Naive thymus-derived CD4-positive, alpha-beta T cell (primary cell): ENCODE measurements at places on chromosomes 3 and 15. TPM values are rescaled to one million over a fixed set of nuclear protein-coding genes. Genes with fewer than 3 reads are reported as not detected.

DNA sequence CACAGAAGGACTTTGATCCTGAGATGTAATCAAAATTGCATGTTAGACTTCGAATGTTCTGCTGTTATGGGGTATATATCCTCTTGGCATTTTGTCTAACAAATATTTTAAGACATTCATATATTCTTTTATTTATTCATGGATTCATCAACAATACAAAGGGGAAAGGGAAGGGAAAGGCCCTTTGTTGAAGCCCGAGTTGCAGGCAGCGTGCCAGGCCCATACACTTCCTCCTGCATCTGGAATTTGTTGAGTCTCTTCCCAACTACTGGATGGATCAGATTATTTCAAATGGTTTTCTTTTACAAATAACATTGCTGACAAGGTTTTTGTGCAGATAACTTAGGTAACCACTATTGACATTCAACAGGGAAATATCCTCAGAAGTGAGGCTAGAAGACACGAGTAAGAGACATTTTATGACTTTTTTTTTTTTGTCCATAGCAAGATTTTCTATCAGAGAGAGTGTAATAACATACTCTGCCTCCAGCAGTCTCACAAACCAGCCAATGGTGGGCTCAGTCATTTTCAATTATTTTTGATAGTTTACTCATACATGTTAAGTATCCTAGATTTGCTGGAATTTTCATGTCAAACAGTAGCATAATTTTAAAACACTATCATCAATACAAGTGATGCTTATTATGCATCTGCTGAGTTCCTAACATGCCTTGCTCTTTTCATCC, 94.3 kb downstream of the RPL39L start:
- H3K27me3 ChIP-seq: no peaks in the 10 kb centered on the region
- H3K4me3 ChIP-seq: no peak overlapping the region
- no peak for DNase-seq
- H3K4me1 ChIP-seq: peaks cover 72% of the 10 kb centered on the region
- H3K27ac ChIP-seq: peak overlapping the region; percentile 49

DNA sequence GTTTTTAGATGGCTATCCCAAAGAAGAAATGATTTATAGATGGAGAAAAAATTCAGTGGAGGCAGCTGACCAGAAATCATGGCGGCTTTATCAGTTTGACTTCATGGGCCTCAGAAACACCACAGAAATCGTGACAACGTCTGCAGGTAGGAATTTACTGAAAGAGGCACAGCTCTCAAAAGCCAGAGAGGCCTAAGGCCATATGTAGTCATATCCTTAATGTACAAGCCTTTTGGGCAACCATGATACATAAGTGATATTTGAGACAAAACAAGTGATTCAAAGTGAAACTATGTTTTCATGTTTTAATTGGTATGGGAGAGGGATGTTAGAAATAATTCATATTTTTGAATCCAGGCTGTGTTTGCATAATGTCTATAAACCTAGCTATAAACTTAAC, 509.7 kb downstream of the GABRG3 start:
- H3K27ac ChIP-seq: no peak overlapping the region
- no peak overlapping the region for H3K4me3 ChIP-seq
- H3K36me3 ChIP-seq: no peaks in the 10 kb centered on the region
- DNase-seq: no peak
- H3K27me3 ChIP-seq: no peaks in the 10 kb centered on the region
- H3K4me1 ChIP-seq: no peaks in the 10 kb centered on the region

DNA sequence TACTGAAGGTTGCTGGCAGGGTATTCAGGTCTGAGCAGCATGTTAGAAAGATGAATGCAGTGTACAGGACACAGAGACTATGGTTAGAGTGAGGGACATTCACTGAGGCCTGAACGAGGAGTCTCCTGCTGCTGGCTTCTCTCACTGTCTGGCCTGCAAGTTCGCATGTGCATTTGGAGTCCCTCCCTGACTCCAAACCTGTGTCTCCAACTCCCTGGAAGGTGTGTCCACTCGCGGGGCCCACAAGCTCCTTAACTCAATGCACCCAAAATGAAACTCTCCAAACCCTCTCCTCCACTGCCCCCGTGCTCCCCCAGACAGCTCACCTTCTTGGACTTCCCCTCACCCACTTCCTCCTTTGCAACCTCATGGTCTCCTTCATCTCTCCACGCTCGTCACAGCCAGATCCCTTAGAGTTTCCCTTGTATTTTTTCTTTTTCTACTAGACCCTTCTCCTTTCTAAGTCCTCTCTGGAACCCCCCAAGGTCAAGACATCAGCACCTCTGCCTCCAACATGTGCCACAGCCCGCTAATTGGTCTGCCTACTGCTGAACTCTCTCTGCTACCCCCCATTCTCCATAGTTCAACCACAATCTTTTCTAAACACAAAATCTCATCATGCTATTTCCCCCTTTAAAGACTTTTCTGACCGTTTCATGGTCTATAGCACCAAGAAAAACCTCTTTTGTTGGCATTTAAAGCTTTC, 58.3 kb downstream of the HES1 start:
- H3K4me1 ChIP-seq: peaks cover 4% of the 10 kb centered on the region
- no peaks in the 10 kb centered on the region for H3K27me3 ChIP-seq
- no peak overlapping the region for H3K4me3 ChIP-seq
- DNase-seq: no peak

The PLA2G4E gene
- not detected for total RNA-seq

The ASB7 gene
- 15.7 TPM for total RNA-seq

- no peak overlapping the region for H3K27ac ChIP-seq
- no peaks in the 10 kb centered on the region for H3K27me3 ChIP-seq
- no peaks in the 10 kb centered on the region for H3K36me3 ChIP-seq
Measured at GRCh38 chr3:129422897-129423296, 5.5 kb downstream of the EFCAB12 start.

DNA sequence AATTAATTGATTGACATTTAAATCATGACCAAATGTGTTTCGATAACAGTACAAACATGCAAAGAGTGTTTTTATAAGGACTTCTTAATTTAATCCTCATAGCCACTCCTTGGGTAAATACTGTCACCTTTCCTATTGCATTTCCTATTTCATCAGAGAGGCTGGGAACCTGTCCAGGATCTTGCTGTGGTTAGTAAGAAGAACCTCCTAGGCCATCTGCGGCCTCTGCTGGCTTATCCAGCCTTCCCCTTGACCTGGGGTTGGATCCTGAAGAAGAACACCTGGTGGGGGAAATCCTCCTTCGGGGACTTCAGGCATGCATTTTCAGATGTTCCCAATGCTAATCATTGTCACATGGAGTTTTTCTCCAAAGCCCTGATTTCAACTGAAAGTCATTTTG, 25.5 kb downstream of the GLDN start:
- no peaks in the 10 kb centered on the region for H3K36me3 ChIP-seq
- no peaks in the 10 kb centered on the region for H3K27me3 ChIP-seq
- no peaks in the 10 kb centered on the region for H3K4me1 ChIP-seq

The NME9 gene
- total RNA-seq: 0.69 TPM in 1 of 2 replicates, not detected in the other

DNA sequence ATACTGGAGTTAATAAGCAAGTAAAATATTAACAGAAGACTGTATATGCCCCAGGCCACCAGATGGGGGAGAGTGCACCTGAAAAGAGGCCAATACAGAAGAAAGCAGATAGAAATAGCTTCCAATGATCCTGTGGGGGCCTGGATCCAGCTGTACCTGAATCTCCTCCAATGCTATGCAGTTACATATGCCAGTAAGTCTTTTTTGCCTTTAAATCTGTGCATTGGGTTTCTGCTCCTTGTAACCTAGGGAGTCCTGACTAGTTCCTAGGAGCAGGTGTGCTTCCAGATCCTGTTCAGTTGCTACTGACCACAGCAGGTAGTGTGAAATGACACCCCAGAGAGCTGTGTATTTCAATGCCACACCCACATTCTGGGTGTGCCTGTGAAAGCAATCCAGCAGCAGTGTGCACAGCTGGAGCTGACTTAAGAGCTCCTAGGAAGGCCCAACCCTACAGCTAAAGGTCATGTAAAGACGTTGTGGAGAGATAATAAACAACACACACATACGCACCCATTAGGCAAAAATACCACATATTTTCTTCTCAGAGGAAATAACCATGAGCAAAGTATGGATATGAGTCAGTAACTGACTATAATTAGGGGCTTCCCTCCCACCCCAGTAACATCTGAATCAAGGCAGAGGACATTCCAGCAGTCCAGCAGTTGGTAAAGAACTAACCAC, 62.2 kb upstream of the AKAP13 start:
- H3K4me3 ChIP-seq: no peak overlapping the region
- H3K27me3 ChIP-seq: no peaks in the 10 kb centered on the region
- no peak overlapping the region for H3K27ac ChIP-seq
- H3K36me3 ChIP-seq: no peaks in the 10 kb centered on the region

DNA sequence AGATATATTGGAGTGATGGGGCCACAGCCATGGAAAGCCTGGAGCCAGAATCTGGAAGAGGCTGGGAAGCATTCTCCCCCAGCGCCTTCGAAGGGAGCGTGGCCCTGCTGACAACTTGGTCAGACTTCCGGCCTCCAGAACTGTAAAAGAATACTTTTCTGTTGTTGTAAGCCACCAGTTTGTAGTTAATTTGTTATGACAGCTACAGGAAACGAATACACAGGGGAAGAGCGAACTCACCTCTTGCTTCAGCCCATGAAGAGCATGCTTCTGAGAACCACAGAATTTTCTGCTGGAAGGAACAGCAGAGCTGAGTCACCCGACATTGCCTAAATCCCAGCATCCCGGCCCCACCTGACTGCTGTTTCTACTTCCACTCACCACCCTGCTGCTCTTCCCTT, 501.7 kb downstream of the SHQ1 start:
- H3K27ac ChIP-seq: peak overlapping the region; percentile 62
- no peak overlapping the region for H3K4me3 ChIP-seq
- no peaks in the 10 kb centered on the region for H3K27me3 ChIP-seq
- H3K4me1 ChIP-seq: peaks cover 64% of the 10 kb centered on the region
- no peaks in the 10 kb centered on the region for H3K36me3 ChIP-seq

GRCh38 chr15:83845230-83845629, 191.3 kb downstream of the ADAMTSL3 start:
- H3K27me3 ChIP-seq: no peaks in the 10 kb centered on the region
- no peak overlapping the region for H3K4me3 ChIP-seq
- no peaks in the 10 kb centered on the region for H3K4me1 ChIP-seq
- H3K27ac ChIP-seq: no peak overlapping the region
- DNase-seq: no peak

The CYP1A2 gene
- not detected for total RNA-seq

DNA sequence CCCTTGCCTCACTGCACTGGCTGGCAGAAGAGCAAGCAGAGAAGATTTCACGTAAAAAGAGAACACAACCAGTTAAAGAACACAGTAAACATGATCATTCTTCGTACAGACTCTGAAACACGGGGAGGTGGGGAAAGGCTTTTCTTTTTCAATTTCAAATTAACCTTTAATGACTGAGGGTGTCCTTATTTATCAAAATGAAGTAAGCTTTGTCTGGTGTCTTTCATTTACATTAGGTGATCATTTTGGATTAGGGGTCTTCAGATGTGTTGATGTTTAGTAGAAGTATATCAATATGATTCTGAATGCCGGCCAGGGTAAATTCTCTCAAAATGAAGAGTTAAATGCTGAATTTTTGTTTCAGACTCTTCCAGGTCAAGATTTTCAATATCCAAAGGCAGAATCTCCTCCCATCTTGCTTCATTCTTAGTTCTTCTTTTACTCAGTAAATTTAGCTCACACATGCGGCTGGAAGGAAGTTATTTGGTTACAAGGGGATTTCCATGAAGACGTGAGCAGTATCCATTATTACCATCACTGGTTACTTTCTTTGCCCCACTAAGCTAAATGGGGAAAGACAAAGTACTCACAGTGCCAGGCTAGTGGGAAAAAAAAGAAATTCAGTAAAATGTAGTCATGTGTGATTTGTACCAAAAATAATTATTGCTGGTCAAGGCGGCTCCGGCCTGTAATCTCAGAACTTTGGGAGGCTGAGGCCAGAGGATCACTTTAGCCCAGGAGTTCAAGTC, 272.2 kb upstream of the NR2F2 start:
- H3K27ac ChIP-seq: no peak overlapping the region
- H3K36me3 ChIP-seq: no peaks in the 10 kb centered on the region
- no peaks in the 10 kb centered on the region for H3K4me1 ChIP-seq
- H3K27me3 ChIP-seq: no peaks in the 10 kb centered on the region

The KBTBD13 gene
- not detected for total RNA-seq
